Spleen (tissue), 13 donors: ENCODE measurements at places on chromosomes 2 and 18. TPM values are rescaled to one million over a fixed set of nuclear protein-coding genes. Genes with fewer than 3 reads are reported as not detected.

CHN1 gene
- 8.8 TPM for total RNA-seq

MBOAT2 gene
- 44.1 TPM for total RNA-seq

ATRAID gene
- 112 TPM for total RNA-seq

TBC1D8 gene
- total RNA-seq: 23.8 TPM

PCARE gene
- not detected for total RNA-seq

DNA sequence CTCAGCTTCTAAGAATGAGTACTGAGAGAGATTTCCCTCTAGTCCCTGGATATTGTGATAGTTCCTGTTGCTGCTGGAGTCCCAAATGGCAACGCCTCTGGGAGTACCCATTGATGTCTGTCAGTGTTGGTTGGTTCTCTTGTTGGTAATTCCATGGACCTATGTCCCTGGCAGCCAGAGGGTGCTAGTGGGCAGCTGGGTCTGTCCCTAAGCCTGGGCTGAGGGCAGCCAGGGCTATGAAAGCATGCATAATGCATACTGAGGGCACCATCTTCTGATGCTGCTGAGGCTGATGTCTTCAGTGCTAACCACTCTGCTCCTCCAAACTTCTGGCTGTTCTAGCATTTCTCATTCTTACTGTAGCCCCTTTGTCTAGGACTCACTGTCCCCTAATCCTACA is 35.9 kb downstream of the NABP1 start:
- no peak for DNase-seq

GRCh38 chr2:102736110-102736409 is 25.8 kb upstream of the TMEM182 start:
- no peak for DNase-seq

DNA sequence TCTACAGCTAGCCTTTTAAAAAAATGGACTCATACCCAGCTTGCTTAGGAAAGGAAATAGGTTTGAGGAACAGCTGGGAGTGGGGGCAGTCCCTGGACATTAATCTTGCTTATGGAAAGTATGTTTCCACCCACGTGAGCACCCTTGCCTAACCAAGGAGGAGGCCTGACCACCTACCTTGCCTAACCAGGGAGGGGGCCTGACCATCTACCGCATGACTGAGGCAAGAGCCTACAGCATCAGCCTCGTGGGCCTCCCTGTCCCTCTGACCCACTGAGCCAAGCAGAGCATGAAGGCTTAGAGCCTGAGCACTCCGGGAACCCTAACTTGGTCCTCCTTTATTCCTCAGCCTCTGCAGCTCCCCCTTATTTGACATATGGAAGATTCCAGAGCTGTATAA is 20.2 kb downstream of the PRKAG3 start:
- DNase-seq: no peak

DNA sequence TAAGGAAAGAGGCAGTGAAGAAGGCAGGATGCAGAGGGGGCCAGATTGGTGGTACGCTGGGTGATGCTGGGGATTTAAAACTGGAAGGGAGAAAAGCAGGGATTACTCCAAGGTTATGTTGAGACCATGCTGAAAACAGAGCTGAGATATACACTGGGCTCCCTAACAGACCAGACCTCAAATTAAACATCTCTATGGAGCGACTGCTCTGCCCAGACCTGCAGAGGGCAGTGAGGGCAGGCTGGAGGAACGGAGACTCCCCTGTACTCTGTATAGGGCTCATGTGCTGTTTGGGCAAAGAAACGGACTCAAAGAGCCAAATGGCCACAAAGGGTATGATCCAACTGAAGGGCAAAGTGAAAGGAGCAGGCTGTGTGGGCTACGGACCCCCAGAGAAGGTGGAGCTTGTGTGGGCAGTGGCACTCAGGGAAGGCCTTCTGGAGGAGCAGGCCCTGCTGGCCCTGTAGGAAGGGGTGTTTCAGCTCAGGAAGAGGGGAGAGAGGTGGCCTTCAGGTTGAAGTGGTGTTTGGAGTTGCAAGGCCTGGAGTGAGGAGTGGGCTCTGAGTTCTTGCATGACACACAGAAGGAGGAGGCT is 4.8 kb upstream of the CELF4 start:
- DNase-seq: no peak

DNA sequence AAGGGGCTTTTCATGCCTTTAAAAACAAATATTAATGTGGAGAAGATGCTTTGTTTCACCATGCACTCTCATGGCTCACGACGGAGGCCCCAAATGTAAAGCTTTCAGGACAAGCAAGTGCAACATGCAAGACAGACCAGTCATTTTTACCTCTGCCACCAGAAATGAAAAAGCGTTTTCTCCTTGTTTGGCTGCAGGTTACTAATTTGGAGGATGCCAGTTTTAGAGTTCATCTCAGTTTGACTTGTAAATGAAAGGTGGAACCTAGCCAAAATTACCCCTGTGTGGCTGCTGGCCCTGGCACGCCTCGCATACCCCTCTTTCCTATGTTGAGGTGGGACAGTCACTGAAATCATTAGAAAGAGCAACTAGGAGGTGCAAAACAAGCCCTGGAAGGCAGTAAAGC is 138.6 kb downstream of the BCL2 start:
- no peak for DNase-seq

DNA sequence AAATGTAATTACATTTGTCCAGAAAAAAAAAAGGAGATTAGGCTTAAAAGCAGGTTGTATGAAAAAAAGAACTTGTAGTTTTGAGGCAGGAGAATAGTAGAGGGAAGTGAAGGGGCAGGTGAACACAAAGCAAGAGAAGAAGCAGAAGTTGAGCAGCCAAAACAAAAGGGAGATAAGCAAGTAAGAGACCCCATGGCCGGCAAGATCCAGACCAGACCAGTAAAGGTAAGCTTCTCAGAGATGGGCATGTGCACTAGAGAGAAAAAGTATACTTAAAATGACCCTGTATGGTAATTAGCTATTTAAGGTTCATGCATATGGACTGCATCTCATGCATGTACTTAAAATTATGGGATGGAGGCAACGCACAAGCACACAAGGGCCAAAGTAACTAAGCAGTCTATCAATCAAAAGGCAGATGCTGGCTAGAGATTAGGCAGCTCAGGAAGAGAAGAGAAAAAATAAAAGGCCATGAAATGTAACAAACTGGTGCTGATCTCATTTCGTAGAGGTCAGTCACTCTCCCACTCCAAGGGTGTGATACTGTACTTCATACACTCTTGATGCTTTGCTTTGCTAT is 9.7 kb downstream of the SIGLEC15 start:
- DNase-seq: no peak

- no peak for DNase-seq
Observed at GRCh38 chr2:37875403-37875906, 49.6 kb upstream of the RMDN2 start.

GRCh38 chr2:106157416-106157815 is 36.7 kb downstream of the UXS1 start:
- DNase-seq: no peak
